ENCODE measurements at places on chromosomes 1 and 21.

GRCh38 chr21:14890141-14890540 lies 174.7 kb downstream of the NRIP1 start:
- DNase-seq = no peak

DNA sequence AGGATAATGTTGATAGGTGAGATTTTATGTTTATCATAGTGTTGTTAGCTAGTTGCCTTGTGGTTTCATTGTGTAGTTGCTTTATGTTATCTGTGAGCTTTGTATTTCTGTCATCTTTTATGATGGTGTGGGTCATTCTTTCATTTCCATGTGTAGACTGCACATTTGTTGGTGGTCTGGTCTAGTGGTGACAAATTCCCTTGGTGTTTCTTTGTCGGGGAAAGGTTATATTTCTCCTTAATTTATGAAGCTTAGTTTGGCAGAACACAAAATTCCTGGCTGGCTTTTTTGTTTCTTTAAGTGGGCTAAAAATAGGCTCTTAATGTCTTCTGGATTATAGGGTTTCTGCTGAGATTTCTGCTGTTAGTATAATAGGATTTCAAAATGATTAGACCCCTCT lies 347.2 kb upstream of the ADAMTS5 start:
- no peak for DNase-seq

GRCh38 chr1:229325853-229326487 lies 16.9 kb downstream of the CCSAP start:
- DNase-seq = no peak

- DNase-seq = no peak
These were observed 684 bp upstream of the MCL1 start for GRCh38 chr1:150579945-150580642.

DNA sequence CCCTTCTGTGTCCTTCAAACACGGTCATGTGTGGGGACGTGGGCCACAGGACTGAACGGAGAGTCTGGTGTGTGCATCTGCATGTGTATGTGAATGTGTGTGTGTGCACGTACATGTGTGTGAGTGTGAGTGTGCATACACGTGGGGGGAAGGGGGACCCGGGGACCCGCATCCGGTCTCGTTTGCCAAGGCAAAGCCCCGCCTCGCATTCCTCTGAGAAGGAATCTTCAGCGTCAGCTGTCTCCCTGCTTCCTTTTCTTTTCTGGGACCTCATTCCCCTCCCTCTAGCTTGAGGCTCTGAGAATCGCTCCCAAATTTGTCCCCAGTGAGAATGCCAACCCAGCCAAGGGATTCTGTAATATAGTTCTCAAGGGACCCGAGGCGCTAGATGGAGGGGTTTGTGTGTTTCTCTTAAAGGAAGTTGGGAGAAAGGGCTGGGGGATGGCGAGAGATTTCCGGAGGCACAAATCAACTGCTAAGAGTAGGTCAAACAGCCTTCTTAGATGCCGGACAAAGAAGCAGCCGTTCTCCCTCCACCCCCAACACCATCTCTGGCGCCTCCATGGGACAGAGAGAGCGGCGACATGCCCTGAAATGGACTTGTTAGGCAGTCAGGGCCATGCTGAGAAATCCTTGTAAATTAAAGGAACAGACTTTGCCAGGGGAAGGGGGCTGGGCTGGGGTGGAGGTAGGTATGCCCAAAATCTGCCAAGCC lies 6.6 kb downstream of the IFFO2 start:
- DNase-seq = no peak

GRCh38 chr1:209526137-209526536 lies 57.4 kb upstream of the CAMK1G start:
- DNase-seq = no peak

DNA sequence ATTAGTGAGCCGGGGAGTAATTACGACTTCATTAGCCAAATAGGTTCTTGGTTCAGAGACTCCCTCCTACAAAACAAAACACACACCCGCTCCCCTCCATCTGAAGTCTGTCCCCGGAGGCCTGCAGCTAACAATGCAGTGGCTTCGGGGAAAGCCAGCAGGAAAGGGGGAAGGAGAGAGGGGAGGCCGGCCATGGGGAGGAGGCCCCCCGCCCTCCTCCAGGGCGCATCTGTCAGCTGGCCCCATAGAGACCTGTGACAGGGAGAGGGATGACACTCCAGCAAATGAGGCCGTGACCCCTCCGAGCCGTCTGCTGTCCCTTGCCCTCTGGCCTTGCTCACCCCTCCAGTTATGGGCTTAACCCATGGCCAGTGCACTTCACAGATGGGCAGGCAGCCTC lies 12.1 kb upstream of the CNTN2 start:
- DNase-seq = no peak

GRCh38 chr1:213127074-213127473 lies 76.0 kb downstream of the RPS6KC1 start:
- DNase-seq = no peak

GRCh38 chr1:202586018-202586821 lies 124.0 kb downstream of the SYT2 start:
- DNase-seq = no peak

GRCh38 chr1:116159611-116160010 lies 48.4 kb downstream of the MAB21L3 start:
- DNase-seq = no peak

DNA sequence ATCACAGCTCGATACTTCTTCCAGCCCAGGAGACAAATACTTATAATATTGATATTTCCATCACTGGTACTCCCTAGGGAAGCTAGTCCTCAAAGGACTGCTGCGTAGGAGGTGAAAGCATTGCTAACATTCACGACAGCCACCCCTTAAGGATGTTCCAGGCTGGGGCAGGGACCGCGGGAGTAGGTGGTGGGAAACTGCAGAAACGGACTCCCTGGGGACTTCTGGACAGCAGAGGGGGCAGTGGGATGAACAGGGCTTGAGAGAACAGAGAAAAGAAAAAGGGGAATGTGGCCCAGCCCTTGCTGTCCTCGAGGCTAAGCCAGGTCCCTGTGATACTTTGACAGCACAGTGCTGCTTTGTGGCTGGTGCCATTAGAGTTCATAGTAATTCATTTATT lies 108.0 kb downstream of the HMGB4 start:
- no peak for DNase-seq

DNA sequence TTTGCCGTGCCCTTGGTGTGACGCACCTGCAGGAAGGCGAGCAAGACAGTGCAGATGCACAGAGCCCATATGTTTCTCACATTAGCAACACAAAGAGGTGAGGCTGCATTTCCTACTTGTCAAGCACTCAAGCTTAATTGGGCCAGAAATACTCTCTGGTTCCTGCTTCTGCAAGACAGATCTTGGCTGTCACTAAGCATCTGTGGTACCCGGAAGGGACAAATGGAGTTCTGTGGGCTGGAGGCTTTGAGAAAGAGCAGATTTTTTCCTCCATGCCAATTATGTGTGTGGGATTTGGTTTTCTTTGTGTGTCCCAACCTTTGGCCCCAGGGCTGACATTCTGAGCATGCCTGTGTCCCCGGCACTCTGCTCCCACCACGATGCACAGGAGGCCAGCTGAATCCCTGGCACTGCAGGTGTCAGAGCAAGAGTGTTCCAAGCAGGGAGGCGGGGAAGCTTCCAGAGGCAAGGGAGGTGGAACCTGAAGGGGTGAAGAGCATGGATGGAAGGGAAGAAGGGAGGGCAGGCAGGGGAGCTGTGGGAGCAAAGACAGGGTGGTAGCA lies 52.0 kb upstream of the STUM start:
- no peak for DNase-seq

DNA sequence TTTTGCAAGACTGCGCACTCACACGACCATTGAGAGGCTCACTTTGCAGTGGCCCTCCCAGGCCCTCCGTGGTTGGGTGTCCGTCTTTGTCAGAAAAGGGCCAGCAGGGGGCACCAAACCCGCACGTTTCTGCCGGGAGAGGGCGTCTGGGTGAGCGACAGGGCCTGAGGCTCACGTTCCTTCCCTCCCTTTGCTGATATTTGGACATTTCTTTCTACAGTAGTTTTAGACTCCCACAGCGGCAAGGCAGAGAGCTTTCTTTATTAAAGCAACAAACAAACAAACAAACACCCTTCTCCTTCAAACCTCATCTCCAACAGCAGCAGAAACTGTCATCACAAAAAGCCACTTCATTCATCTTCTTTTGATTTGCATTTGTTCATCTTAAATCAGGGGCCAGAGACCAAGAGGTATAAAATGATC lies 79.2 kb upstream of the WDR26 start:
- DNase-seq = peak; percentile 86

DNA sequence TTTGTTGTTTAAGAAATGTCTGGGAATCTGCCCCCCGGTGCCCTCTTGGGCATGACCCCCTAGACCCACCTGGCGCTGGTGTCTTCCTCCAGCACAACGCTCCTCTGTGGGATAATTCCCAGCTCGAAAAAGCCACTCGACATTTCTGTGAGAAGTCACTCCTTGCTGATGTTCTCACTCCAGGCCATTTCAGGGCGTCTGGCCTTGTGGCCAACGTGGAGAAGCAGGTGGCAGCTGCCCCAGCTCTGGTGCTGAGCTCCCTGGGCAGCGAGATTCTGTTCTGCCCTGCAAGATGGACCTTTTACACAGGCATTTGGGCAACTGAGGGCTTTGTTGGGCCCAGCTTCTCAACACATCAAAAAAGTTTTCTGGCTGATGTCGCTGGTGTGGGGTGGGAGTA lies 147.7 kb upstream of the WNT4 start:
- no peak for DNase-seq

- no peak for DNase-seq
These were observed 14.1 kb upstream of the VAV3 start for GRCh38 chr1:107979088-107979487.

DNA sequence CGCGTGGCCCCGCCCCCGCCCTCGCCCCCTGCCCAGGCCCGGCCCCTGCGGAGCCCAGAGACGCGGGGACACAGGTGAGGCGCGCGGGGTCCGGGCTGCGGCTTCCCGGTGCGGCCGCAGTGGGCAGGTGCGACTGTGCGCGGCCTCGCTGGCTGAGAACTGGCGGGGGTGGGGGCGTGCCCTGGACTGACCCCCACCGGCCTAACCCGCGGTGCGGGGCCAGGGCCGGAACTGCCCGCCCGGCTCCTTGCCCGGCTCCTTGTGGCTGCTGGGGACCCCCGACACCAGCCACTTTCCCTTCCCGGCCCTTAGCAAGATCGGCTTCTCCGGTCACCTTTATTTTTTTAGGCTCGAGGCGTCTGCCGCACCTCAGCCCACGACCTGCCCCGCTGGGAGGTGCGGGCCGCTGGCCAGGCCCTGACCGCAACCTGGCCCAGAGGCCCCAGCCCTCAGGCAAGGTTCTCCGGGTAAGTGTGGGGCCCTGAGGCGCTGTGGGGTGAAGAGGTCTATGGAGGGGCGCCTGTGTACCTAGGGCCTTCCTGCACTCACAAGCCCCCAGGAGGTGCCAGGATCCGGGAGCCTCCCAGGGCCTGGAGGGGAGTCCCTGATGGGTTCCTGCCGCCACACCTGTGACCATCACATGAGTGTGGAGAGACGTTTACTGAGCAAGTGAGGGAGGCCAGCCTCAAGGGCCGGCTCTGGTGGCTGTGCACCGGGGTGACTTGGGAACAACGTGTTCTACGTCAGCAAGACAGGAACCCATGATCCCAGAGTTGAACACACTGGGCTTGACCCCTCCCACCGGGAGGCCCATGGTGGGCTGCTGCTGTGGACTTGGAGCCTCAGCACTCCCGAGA lies at the start of gene SMIM1:
SMIM1 (plus strand) TSS at position 35 of the 857 bp plus-strand sequence. CDS start 2,625 bp downstream, outside the sequence.
- peak; percentile 59 for DNase-seq

GRCh38 chr1:93111561-93111960 lies 32.5 kb downstream of the MTF2 start:
- no peak for DNase-seq

GRCh38 chr1:153790966-153791647 lies 15.9 kb downstream of the SLC27A3 start:
- no peak for DNase-seq

GRCh38 chr1:11664336-11665065 lies 501 bp downstream of the FBXO6 start:
- DNase-seq = peak; percentile 83

GRCh38 chr1:107480548-107481415 lies 339.9 kb downstream of the NTNG1 start:
- DNase-seq = no peak

GRCh38 chr21:38460171-38460742 lies 38.0 kb downstream of the ERG start:
- no peak for DNase-seq

GRCh38 chr1:116345843-116346242 lies 27.2 kb upstream of the ATP1A1 start:
- DNase-seq = no peak

DNA sequence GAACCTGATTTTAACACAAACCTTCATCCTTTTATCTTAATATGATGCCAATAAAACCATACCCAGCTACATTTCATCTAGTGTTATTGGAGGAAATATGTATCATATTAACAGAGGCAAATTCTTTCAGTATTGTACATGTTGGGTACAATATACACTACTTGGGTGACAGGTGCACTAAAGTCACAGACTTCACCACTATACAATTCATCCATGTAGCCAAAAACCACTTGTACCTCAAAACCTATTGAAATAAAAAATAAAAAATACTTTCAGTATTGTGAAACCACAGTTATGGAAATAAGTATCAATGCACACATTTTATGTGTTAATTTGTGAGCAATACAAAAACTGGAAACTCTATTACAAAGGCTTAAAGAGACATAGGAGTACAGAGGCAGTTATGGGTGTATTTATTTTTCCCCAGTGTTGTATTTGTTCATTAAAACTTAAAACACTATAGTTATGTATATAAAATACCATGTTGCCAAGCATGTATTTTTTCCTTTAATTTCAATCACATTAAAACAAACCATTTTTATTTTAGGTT lies 25.1 kb upstream of the GPR88 start:
- no peak for DNase-seq

DNA sequence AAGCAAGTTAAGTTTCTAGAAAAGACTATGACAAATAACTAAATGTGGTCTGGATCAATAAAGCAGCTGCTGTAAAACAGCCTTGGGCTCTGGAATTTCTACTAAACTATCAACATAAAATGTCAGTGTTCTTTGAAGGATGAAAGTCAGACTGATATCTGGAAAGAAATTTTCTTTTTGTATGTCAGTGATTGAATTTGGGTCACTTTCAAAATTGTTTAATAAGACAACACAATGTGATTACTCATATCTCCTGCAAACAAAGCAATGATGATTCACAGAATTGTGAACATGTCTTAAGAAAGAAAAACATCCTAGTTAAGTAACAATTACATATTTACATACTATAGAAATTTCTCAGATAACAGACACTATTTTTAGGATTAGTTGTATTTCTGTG lies 826.4 kb downstream of the PLA2G4A start:
- no peak for DNase-seq

GRCh38 chr1:240591564-240591963 lies 20.4 kb downstream of the GREM2 start:
- no peak for DNase-seq

DNA sequence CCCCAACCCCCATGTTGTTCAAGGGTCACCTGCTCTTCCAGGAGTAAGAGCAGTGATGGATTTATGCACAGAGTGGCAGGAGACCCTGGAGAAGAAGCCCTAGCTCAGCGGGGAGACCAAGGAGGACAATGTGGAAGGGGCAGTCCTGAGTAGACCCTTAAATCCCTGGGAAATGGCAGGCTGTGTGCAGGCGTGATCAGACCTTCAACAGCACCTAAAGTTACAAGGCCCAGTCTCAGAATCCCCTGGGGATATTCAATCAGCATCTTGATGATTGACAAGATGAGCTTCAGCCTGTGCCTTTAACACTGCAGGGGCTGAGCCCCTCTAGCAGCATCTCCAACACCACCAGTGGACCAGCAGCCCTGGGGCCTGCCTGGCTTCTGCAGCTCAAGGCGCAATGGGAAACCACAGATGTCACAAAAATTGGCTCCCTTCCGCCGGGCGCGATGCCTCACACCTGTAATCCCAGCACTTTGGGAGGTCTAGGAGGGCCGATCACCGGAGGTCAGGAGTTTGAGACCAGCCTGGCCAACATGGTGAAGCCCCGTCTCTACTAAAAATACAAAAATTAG lies 60.4 kb downstream of the IRF2BP2 start:
- DNase-seq = no peak
